GM13977 (cell line): ENCODE measurements at places on chromosomes 4 and X.

- DNase-seq: peak; percentile 87
These were observed 2.3 kb downstream of the DUSP9 start for GRCh38 chrX:153649178-153649914.

DNA sequence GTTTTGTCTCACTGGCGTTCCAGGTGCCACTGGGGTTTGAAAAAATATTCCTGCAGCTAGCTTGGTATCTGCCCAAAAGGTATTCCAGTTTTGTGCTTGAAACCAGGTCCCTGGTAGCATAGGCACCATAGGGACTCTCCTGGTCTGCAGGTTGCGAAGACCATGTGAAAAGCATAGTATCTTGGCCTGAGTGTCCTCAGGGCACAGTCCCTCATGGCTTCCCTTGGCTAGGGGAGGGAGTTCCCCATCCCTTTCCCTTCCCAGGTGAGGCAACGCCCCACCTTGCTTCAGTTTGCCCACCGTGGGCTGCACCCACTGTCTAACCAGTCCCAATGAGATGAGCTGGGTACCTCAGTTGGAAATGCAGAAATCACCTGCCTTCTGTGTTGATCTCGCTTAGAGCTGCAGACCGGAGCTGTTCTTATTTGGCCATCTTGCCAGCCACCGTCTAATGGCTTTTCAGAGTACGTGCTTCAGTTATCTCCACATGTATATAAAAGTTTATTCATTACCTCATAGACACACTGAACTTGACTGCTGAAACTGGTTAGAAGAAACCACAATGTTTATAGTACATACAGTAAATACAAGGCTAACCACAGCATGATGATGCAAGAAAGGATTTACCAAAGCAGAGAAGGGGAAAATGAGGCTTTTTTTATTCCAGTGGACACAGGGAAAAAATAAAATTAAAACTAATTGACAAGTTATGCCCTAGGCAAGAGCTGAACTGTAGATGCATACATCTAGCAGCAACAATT lies 10.6 kb downstream of the PBDC1 start:
- no peak for DNase-seq

GRCh38 chrX:41875142-41875541 lies 48.2 kb downstream of the CASK start:
- DNase-seq: no peak

DNA sequence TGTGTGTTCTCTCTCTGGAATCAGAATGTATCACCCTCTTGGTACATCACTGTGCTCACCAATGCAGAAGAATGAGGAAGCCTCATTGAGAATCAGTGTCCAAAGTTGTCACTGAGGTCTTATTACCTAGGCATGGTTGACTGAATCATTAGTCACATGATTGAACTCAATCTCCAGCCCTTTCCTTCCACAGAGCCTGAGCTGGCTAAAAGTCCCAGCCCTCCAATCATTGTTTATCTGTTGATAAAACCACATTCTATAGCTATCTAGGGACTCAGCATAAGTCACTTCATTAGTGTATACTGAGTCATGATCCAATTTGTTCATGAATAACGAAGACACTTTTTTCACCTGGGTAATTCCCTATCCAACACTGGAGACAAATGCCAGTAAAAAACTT lies 396.8 kb downstream of the TRAM1L1 start:
- DNase-seq: no peak

GRCh38 chr4:140109292-140109691 lies 44.7 kb downstream of the MAML3 start:
- DNase-seq: no peak

- peak; percentile 56 for DNase-seq
These were observed 74.2 kb downstream of the BEND4 start for GRCh38 chr4:42078184-42078801.

GRCh38 chr4:156545003-156545785 lies 426.4 kb downstream of the PDGFC start:
- DNase-seq: no peak

DNA sequence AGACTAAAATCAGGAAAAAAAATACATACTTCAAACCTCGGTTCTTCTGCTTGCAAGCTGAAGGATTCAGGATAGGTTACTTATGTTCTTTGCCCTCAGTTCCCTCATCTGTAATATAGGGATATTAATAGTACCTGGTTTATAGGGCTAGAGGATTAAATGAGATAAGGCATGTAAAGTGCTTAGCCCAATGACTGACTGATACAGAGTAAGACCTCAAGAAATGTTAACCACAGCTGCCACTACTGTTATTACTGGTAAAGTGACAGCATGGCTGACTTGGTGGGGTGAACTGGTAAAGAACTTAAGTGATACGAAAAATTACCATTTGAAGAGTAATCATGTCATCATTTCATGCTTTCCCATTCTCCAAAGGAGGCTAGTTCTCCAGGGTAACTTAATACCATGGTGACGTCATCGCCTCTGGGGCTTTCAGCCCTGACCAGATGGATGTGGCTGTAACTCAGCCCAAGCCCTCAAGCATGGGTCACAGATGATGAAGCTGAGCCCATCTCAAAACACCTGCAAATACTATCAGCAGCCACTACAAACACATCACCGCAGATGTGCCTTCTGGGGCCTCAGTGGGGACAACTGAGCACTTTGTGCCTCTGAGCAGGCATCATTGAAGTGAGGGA lies 44.5 kb upstream of the SCML1 start:
- no peak for DNase-seq

DNA sequence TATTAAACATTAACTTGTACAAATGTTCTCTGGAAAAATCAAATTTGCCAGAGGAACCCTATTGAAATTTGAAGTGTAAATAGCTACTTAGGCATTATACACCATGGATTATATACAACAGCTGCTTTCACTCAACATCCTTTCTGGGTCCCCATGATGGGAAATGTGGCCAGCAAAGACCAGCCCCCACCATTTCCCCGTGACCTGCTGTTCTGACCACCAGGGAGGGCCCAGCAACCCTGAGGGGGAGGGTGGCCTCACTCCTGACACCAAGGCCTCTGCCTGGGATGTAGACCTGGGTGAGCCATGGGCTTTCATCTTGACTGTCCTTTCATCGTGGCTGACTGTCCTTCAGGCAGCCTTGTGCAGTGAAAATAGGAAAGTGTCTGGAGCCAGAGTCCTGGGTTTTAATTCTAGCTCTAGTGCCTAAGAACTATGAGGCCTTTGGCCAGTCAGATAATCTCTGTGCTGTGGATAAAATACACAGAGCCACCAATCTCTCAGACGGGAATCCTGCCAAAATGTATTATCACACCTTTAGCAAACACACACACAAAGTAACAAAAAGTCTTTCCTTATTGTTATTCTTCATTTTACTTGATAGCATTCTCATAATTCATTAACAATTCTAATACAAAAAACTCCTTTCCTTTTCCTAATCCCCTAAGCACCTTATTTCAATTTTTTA lies 45.1 kb downstream of the NR3C2 start:
- DNase-seq: no peak

DNA sequence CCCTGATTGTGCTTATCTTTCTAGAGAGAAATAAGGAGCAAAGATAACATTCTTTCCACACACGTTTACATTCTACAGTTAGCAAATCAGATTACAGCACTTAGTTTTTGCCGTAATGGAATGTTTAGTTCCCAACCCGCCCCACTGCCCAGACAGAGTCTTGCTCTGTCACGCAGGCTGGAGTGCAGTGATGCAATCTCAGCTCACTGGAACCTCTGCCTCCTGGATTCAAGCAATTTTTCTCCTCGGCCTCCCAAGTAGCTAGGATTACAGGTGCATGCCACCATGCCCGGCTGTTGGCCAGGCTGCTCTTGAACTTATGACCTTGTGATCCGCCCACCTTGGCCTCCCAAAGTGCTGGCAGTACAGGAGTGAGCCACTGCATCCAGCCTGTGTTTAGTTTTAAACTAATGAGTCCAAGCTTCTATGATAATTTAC lies 8.4 kb upstream of the PRPS1 start:
- no peak for DNase-seq

GRCh38 chrX:135977611-135978010 lies 3.8 kb upstream of the MMGT1 start:
- no peak for DNase-seq

- no peak for DNase-seq
These were observed 37.2 kb downstream of the HPF1 start for GRCh38 chr4:169720529-169720928.

DNA sequence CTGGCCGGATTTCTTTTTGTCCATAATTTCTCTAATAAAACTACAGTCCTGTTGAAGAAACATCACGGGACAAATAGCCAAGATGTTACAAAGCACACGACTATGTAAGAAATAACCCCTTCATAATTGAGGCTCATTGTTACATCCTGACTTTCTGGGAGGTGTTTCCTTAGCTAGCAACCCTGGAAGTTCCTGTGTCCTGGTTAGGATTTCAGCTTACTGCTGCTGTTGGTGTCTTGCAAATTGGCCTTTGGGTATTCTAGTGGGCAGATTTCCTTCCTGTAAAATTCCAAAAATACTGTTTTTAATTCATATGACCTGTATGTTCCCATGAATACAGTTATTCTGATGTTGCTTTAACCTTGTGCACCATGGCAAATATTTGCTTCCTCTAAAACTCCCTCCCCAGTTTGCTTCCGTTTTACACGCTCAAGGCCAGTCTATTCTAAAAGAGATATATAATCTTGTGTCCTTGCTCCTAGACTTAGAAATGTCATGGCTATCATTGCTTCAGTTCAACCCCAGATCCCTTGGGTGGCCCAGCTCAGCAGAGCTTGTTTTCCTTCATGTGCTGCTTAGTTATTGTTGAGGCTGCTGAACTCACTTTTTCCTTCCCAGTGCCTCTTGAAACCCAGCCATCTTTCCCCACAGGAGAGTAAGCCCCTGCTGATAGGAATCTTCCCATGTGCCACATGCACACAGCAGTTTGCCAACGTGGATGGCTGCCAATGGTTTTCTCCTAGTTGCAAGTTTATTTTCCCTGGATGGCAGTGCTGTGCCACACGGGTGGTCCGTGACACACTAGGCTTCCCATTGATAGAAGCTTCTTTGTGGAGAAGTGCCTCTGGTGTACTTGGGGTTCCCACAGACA lies 75.8 kb downstream of the TSPAN7 start:
- DNase-seq: no peak

- no peak for DNase-seq
These were observed 111.3 kb downstream of the AFF1 start for GRCh38 chr4:87046121-87046551.

DNA sequence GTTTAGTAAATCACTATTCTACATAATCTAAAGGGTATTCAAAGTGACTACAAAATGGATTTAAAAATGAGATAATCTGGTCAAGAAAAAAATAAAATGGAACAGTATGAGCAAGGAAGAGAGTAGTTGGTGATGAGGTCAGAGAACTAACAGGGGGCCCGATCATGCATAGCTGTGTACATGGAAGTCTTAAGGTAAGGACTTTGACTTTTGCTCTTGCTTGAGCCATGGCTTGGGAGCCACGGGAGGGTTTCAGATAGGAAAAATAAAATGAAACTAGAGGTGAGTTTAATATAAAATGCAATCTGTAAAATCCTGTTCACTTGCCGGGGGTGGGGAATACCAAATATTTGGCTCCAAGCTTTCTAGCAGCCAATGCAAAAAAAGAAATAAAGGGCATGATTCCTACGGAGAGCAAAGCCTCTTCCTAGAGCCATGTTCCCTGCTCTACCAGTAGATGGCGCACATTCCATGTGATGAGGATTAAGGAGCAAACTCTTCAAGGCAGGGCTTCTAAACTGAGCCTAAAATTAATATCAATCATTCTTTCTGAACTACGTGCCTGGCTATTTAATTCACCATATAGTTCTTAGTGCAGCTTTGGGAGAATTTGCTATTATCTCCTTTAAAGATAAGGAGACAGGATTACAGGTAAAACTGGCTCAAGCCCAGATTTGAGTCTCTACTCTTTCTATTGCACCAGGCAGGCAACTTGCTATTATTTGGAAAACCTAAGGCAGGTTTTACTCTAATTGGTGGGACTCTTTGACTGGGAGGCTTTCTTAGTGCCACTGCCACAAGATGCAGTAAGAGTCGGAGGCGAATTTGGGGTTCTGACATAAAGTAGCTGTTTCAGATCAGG lies 6.8 kb upstream of the CLCN5 start:
- DNase-seq: peak; percentile 54

DNA sequence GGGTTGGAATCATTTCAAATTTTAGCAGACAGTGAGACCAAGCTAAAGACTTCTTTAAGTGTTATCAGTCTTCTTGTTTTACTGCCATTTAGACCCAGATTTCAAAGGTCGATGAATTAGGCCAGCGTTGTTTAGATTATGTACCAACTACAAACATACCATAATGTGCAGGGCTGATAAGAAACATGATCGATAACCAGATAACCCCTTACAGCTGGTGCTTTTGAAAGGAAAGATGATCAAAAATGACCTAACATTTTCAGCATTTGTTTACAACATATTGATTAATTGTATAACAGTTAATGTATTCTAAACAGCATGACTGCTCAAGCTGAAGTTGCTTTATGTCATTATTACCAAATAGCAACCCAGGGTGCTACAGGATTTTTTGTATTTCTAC lies 400.4 kb upstream of the FAM241A start:
- DNase-seq: no peak

GRCh38 chrX:126342859-126343258 lies 176.8 kb upstream of the DCAF12L2 start:
- no peak for DNase-seq

- DNase-seq: no peak
These were observed 35.7 kb upstream of the CDS1 start for GRCh38 chr4:84547211-84547610.

GRCh38 chr4:73450398-73451004 lies 14.5 kb downstream of the AFP start:
- DNase-seq: no peak

GRCh38 chrX:68827848-68828624 lies 785 bp upstream of the EFNB1 start:
- peak; percentile 73 for DNase-seq

DNA sequence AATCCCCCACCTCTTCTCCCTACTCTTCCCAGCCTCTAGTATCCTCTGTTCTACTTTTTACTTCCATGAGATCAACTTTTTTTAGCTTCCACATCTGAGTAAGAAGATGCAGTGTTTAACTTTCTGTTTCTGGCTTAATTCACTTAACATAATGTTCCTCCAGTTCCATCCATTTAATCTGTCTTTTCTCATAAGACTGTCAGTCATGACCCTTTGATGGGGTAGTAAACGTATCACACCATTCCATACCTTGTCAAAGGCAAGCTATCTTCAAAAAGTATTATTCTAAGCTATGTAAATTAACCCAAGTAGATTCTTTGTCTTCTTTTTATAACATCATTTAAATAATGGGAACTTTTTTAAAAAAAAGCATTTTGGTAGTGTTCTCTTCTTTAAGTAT lies 15.0 kb upstream of the GBA3 start:
- no peak for DNase-seq

DNA sequence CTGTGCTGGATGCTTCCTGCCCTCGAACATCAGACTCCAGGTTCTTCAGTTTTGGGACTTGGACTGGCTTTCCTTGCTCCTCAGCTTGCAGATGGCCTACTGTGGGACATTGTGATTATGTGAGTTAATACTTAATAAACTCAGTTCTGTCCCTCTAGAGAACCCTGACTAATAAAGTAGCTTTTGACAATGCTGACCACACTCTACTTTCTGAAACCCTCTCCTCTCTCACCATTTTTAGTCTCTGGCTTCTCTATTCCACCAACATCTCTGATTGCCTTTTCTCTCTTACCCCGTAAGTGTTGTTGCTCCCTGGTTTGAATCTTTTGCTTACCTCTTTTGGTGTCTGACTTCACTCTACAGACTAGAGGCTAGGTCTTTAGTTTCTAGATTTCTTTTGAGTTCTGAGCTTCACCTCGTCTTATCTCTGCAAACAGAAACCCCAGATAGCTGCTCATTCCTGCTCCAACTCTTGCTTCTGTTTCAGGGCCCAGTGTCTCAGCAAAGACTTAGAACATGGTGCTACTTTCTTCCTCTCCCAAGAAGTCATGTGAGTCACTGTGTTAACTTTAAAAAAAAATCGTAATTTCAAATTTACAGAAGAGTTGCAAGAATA lies 11.4 kb downstream of the TMSB4X start:
- DNase-seq: no peak
